ENCODE measurements at places on chromosomes 1 and 21.

- no peak for DNase-seq
These were observed 8.2 kb upstream of the MAGOH start for GRCh38 chr1:53246261-53247134.

- peak; percentile 4 for DNase-seq
These were observed 43.4 kb downstream of the RALGPS2 start for GRCh38 chr1:178768423-178768822.

GRCh38 chr1:154758346-154758745 is 111.7 kb downstream of the KCNN3 start:
- no peak for DNase-seq

DNA sequence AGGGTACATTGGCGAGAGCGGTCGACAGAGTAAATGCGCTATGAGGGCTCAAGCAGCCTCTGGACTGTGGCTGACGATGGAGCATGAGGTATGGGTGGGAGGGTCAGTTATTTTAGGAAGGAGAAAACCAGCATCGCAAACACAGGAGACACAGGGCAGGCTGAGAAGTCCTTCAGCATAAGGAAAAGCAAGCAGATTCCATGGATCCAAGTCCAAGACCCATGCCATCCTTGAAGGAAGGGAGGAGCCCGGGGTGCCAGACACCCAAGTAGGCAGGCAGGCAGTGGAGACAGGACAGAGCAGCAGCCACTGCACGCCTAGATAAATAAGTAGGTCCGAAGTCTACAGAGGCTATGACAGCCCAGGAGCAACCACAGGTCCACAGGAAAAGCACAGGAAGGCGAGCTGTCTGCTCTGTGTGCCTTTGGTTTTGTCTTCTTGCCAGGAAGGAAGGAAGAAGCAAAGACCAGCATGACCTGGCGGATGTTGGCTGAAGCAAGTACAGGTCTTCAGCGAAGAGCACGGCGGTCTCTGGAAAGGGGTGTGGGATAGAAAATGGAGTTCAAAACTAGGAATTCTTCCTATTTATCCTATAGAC is 76.4 kb upstream of the SLC45A1 start:
- no peak for DNase-seq

DNA sequence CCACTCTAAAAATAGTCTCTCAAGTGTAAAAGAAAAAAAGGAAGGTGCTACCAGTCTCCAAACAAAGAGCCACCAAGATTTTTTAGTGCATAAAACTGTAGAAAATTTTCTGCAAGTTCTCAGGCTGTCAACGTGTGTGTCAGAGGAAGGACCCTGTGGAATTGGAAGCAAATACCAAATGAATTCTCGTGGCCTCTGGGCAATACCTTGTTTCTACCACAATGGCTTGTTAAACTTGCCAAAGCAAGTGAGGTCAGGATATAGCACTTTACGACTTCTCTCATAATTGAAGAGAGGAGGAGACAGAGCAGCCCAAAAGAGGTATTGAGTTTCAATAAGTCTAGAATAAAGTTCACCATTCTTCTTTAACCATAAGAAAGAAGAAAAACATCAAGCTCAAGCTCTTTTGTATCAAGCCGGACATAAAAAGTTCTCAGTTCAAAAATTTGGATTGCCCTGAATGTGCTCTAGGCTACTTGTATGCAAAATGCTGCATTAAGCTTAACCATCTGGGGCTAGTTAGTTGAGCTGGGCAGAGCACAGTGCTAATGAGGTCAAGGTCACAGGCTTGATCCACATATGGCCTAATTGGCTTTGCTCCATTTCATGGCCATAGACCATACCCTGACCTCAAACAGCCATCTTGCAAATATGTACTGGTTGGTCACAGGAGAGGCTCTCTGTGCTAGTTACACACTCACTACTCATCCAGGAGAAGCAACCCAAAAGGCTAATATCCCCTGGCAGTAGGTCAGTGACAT is 60.5 kb downstream of the TBX15 start:
- no peak for DNase-seq

Measured in NCI-H524 (cell line).